Liver (tissue), 10 donors: ENCODE measurements at places on chromosomes 13 and 19. TPM values are rescaled to one million over a fixed set of nuclear protein-coding genes. Genes with fewer than 3 reads are reported as not detected.
A peak's percentile ranks its signal among the peaks of the same experiment; 100 is the strongest.

The CEBPA gene
- total RNA-seq: 95.5 TPM

The CEACAM1 gene
- 19.0 TPM for total RNA-seq

The SERTAD3 gene
- 7.0 TPM for total RNA-seq

The ZNF701 gene
- total RNA-seq: 12.8 TPM

The PGLYRP2 gene
- total RNA-seq: 9.9 TPM

The ZNF749 gene
- 5.9 TPM for total RNA-seq

The TRIP10 gene
- 9.9 TPM for total RNA-seq

The LILRA5 gene
- total RNA-seq: 8.7 TPM

The ZSCAN5C gene
- total RNA-seq: not detected

The OR7D4 gene
- not detected for total RNA-seq

The GRK1 gene
- total RNA-seq: not detected

- no peak overlapping the region for H3K27ac ChIP-seq
- H3K4me3 ChIP-seq: no peak overlapping the region
- no peaks in the 10 kb centered on the region for H3K36me3 ChIP-seq
These were observed 243.6 kb downstream of the NDFIP2 start for GRCh38 chr13:79724348-79725103.

GRCh38 chr19:16922592-16922934 lies 33.8 kb downstream of the F2RL3 start:
- no peak overlapping the region for H3K4me3 ChIP-seq
- no peak overlapping the region for H3K27ac ChIP-seq
- H3K4me1 ChIP-seq: no peaks in the 10 kb centered on the region
- DNase-seq: no peak
- H3K36me3 ChIP-seq: no peaks in the 10 kb centered on the region
- H3K27me3 ChIP-seq: no peaks in the 10 kb centered on the region

- H3K27ac ChIP-seq: no peak overlapping the region
- DNase-seq: no peak
- H3K4me3 ChIP-seq: no peak overlapping the region
- no peaks in the 10 kb centered on the region for H3K4me1 ChIP-seq
These were observed 7.9 kb upstream of the MAB21L1 start for GRCh38 chr13:35484384-35484783.

- no peaks in the 10 kb centered on the region for H3K4me1 ChIP-seq
- H3K27ac ChIP-seq: no peak overlapping the region
- no peaks in the 10 kb centered on the region for H3K27me3 ChIP-seq
- no peaks in the 10 kb centered on the region for H3K36me3 ChIP-seq
These were observed 18.3 kb downstream of the SIAH3 start for GRCh38 chr13:45833242-45833641.

DNA sequence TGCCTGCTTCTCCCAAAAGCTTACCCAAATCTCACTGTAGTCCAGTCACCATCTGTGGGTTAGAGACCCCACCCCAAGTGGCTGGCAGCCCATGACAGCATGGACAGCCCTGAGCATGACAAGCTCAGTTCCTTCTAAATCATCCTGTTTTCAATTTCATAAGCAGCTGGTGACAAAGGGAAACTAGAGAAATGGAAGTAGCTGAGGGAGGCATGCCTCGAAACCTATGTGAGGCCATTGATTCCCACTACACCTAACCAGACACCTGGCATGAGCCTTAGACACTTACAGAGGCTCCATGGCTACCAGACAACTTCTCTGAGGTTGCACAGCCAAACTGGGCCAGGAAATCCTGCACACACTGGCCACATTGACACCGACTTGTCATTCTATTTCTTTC lies 56.2 kb downstream of the ABCC4 start:
- no peaks in the 10 kb centered on the region for H3K36me3 ChIP-seq
- no peaks in the 10 kb centered on the region for H3K27me3 ChIP-seq
- no peak overlapping the region for H3K27ac ChIP-seq
- no peak for DNase-seq

DNA sequence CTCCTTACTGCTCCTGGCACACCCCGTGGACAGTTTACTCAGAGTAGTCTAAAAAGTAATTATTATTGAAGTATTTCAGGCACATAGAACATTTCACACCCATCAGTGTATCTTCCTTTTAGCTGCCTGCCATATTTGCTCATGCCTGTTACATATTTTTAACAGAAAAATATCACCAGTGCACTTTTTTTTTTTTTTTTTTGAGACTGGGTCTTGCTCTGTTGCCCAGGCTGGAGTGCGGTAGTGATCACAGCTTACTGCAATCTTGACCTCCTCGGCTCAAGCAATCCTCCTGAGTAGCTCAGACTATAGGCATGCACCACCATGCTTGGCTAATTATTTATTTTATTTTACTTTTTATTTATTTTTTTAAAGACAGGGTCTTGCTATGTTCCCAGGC lies 40.7 kb upstream of the GPI start:
- H3K27ac ChIP-seq: no peak overlapping the region
- peaks cover 3% of the 10 kb centered on the region for H3K36me3 ChIP-seq
- peaks cover 5% of the 10 kb centered on the region for H3K4me1 ChIP-seq
- no peak overlapping the region for H3K4me3 ChIP-seq

DNA sequence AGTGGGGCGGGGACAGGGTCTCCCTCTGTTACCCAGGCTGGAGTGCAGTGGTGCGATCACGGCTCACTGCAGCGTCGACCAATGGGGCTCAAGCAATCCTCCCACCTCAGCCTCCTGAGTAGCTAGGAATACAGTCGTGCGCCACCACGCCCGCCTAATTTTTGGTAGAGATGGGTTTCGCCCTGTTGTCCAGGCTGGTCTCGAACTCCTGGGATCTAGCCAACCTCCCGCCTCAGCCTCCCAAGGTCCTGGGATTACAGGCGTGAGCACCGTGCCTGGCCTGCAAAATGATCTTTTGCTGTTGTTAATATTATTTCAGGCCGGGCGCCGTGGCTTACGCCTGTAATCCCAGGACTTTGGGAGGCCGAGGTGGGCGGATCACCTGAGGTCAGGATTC lies 621 bp upstream of the TGDS start:
- no peaks in the 10 kb centered on the region for H3K27me3 ChIP-seq
- peaks cover 8% of the 10 kb centered on the region for H3K4me1 ChIP-seq
- H3K4me3 ChIP-seq: peak overlapping the region; percentile 85
- H3K27ac ChIP-seq: peak overlapping the region; percentile 88
- H3K36me3 ChIP-seq: peaks cover 11% of the 10 kb centered on the region
- DNase-seq: no peak

DNA sequence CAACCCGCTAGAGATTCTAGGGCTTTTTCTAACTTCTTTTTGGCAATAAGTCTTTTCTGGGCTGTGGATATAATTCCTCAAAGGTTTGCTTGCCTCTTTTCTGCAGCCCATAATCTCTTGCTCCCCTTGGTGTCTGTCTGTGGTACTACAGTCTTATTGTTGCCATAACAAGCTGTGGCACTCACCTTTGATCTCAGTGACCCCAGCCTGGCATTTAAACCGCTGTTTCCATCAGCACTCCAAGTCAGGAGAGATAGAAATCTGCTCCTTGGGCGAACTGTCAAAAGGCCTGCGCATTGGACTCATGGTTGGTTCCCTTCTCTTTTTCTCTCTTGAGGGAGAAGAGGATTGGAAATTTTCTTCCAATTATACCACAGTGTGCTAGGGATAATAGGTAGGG lies 14.5 kb upstream of the MPHOSPH8 start:
- no peaks in the 10 kb centered on the region for H3K36me3 ChIP-seq
- H3K27me3 ChIP-seq: no peaks in the 10 kb centered on the region
- H3K4me3 ChIP-seq: no peak overlapping the region
- no peaks in the 10 kb centered on the region for H3K4me1 ChIP-seq
- no peak for DNase-seq
- H3K27ac ChIP-seq: no peak overlapping the region

GRCh38 chr13:22169473-22169872 lies 498.6 kb downstream of the FGF9 start:
- no peaks in the 10 kb centered on the region for H3K36me3 ChIP-seq
- DNase-seq: no peak
- no peaks in the 10 kb centered on the region for H3K4me1 ChIP-seq
- H3K27me3 ChIP-seq: no peaks in the 10 kb centered on the region
- no peak overlapping the region for H3K4me3 ChIP-seq
- H3K27ac ChIP-seq: no peak overlapping the region

- no peak overlapping the region for H3K27ac ChIP-seq
- no peaks in the 10 kb centered on the region for H3K4me1 ChIP-seq
- H3K36me3 ChIP-seq: no peaks in the 10 kb centered on the region
- no peaks in the 10 kb centered on the region for H3K27me3 ChIP-seq
- DNase-seq: no peak
These were observed 267.3 kb downstream of the RFC3 start for GRCh38 chr13:34085204-34085603.

DNA sequence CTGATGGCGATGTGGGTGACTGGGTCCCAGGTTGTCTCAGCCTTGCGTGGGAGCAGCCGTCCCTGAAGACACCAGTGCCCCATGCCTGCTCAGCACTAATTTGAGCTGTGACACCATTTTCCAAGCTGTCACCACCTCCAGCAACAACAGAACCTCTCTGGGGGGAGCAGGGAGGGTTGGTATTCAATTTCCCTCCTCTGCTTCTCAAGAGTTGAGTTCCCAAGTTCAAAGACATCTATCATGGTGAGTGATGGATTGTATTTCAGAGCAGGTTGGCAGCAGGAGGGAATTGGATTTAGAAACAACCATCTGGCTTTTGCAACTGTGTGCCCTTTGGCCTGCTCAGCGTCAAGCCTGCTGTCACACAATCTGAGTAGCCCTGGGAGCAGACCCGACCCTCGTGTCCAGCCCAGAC lies 46.9 kb upstream of the UQCRFS1 start:
- H3K4me1 ChIP-seq: no peaks in the 10 kb centered on the region
- H3K27me3 ChIP-seq: no peaks in the 10 kb centered on the region
- H3K4me3 ChIP-seq: no peak overlapping the region
- no peaks in the 10 kb centered on the region for H3K36me3 ChIP-seq

- no peak for DNase-seq
- no peak overlapping the region for H3K4me3 ChIP-seq
- no peak overlapping the region for H3K27ac ChIP-seq
- no peaks in the 10 kb centered on the region for H3K4me1 ChIP-seq
- no peaks in the 10 kb centered on the region for H3K36me3 ChIP-seq
These were observed 805.7 kb downstream of the PCDH9 start for GRCh38 chr13:66424422-66424821.

DNA sequence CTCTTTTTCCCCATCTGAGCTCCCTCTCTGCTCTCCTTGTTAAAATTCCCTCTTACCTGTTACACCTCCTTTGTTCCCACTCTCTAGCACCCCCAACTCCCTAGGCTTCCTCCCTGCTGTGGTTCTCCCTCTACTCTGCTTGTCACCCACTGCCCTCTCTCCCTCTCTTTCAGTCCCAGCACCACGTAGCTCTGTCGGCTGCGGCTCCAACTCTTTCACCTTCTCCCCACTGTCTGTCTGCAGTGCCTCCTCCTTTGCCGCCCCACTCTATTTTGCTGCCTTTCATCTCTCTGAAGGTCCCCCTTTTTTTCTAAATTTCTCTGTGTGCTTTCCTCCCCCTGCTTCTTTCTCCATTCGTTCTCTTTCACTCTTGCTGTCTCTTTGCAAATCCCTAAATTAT lies 1.1 kb downstream of the ZNF836 start:
- no peak for DNase-seq
- peak overlapping the region; percentile 100 for H3K4me3 ChIP-seq

- no peaks in the 10 kb centered on the region for H3K36me3 ChIP-seq
- H3K27ac ChIP-seq: no peak overlapping the region
- no peak for DNase-seq
- no peaks in the 10 kb centered on the region for H3K27me3 ChIP-seq
- no peak overlapping the region for H3K4me3 ChIP-seq
- peaks cover 22% of the 10 kb centered on the region for H3K4me1 ChIP-seq
These were observed 2.1 kb downstream of the ZMYM2 start for GRCh38 chr13:19960653-19960976.

GRCh38 chr19:39768334-39768733 lies 10.3 kb upstream of the LEUTX start:
- no peak for DNase-seq
- no peak overlapping the region for H3K27ac ChIP-seq
- H3K27me3 ChIP-seq: no peaks in the 10 kb centered on the region
- H3K4me3 ChIP-seq: no peak overlapping the region
- H3K4me1 ChIP-seq: no peaks in the 10 kb centered on the region

DNA sequence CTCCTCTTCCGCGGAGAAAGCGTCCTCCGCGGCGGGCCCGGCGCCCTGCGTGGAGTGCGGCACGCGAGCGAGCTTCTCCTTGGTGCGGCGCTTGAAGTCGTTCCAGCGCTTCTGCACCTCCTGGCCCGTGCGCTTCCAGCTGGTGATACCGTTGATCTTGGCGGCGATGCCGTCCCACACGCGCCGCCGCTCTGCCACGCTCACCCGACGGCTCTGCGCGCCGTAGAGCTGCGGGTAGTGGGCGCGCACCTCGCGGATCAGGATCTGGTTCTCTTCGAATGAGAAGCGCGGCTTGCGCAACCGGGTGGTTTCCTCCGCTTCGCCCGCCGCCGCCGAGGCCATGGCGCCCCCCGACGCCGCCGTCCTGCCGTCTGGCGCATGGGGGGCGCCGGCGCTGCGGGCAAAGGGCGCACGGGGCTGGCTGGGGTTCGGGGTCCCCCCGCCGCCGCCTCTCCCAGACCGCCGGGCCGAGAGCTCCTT lies 941 bp downstream of the MYPOP start:
- H3K4me1 ChIP-seq: peaks cover 9% of the 10 kb centered on the region
- no peaks in the 10 kb centered on the region for H3K27me3 ChIP-seq
- peak; percentile 45 for DNase-seq
- no peak overlapping the region for H3K4me3 ChIP-seq

DNA sequence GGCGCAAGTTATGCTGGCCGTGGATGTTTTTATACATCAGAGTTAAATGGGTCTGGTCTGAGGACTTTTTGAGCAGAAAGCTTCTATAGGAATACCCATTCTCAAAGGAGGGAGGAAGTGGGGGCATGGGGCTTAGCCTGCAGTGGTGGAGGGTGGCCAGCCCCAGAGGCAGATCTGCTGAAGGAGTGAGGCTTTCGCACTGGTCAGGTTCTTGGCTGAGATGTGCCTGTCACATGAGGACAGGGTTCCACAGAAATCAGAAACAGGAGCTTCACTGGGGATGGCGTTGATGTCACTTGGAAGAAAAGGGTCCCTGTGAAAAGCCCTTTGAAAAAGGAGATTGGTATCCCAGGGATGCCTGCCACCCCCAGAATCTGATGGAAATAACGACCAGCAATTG lies 100.7 kb upstream of the MCF2L start:
- H3K27me3 ChIP-seq: no peaks in the 10 kb centered on the region
- no peaks in the 10 kb centered on the region for H3K4me1 ChIP-seq
- no peak overlapping the region for H3K4me3 ChIP-seq
- no peak overlapping the region for H3K27ac ChIP-seq
- DNase-seq: no peak
- H3K36me3 ChIP-seq: peaks cover 5% of the 10 kb centered on the region

DNA sequence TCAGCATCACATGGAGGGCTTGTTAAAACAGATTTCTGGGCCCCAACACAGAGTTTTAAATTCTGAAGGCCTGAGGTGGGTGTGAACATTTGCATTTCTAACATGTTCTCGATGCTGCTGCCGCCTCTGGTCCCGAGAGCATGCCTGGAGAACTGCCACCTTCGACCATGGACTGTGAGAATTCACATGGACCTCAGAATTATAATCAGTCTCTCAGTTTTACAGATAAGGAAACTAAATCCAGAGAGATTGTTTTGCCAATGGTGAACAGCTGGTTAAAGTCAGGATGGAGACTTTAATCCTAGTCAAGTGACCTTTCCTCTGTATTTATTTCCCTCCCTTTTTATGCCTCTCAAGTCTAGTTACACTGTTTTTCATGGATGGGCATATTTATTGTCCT lies 14.7 kb downstream of the ALOX5AP start:
- no peak overlapping the region for H3K27ac ChIP-seq
- H3K4me1 ChIP-seq: peaks cover 14% of the 10 kb centered on the region
- no peak overlapping the region for H3K4me3 ChIP-seq
- H3K27me3 ChIP-seq: no peaks in the 10 kb centered on the region

GRCh38 chr13:97848886-97849285 lies 104.6 kb upstream of the IPO5 start:
- H3K27me3 ChIP-seq: no peaks in the 10 kb centered on the region
- no peak for DNase-seq
- no peak overlapping the region for H3K27ac ChIP-seq
- no peaks in the 10 kb centered on the region for H3K36me3 ChIP-seq
- H3K4me3 ChIP-seq: no peak overlapping the region
